ENCODE measurements at places on chromosomes 12 and 14. TPM values are rescaled to one million over a fixed set of nuclear protein-coding genes. Genes with fewer than 3 reads are reported as not detected.

KLRB1 gene
- 0.75 TPM for total RNA-seq

EIF4B gene
- 264 TPM for total RNA-seq

TWF1 gene
- total RNA-seq: 32.5 TPM

SYT1 gene
- 0.84 TPM for total RNA-seq

AMHR2 gene
- total RNA-seq: 0.67 TPM

ARG2 gene
- 3.1 TPM for total RNA-seq

ZC2HC1C gene
- 0.56 TPM for total RNA-seq

CD163L1 gene
- 8.4 TPM for total RNA-seq

RAB2B gene
- 60.9 TPM for total RNA-seq

SIX4 gene
- total RNA-seq: 0.17 TPM

ERP27 gene
- total RNA-seq: 5.8 TPM

FGD6 gene
- total RNA-seq: 6.9 TPM

RFLNA gene
- 0.05 TPM for total RNA-seq

INHBE gene
- total RNA-seq: 17.6 TPM

MEG3 gene
- total RNA-seq: 485 TPM

IGF1 gene
- total RNA-seq: 0.61 TPM

SIX6 gene
- not detected for total RNA-seq

CACNB3 gene
- total RNA-seq: 1.4 TPM

PTGDR gene
- 0.42 TPM for total RNA-seq

PRH2 gene
- total RNA-seq: 0.23 TPM

KRT4 gene
- total RNA-seq: 0.05 TPM

TGM1 gene
- total RNA-seq: 1.5 TPM

RERG gene
- total RNA-seq: 1.0 TPM

SYNDIG1L gene
- not detected for total RNA-seq

LTBP2 gene
- total RNA-seq: 1.1 TPM

PLD4 gene
- total RNA-seq: 14.5 TPM
